HFFc6 (cell line): ENCODE measurements at places on chromosomes 16 and 17. TPM values are rescaled to one million over a fixed set of nuclear protein-coding genes. Genes with fewer than 3 reads are reported as not detected.

DNA sequence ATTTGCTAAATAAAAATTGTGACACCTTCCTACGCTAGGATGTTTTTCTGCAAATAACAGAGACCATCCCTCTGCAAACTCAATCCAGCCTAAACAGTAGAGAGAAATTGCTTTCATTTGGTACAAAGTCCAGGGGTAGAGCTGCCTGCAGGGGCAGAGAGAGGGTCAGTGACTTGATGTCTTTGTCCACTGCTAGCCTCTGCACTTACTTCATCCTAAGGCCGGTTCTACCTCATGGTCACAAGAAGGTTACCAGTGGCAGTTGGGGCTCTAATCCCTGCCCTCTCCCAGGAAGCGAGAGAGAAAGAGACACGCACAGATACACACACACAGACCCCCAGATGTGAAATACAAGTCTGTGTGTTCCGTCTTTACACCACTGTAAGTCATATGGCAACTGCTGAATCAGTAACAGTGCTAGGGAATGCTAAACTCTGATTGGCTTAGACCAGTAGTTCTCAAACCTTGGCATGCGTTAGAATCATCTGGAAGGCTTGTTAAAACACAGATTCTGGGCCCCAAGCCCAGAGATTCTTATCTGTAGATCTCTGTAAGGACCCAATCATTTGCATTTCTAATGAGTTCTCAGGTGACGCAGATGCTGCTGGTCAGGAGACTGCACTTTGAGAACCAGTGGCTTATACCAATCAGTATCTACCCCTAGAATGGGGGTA is 13.1 kb upstream of the LPCAT2 start:
- DNase-seq: peak; percentile 97

CX3CL1 gene
- total RNA-seq: not detected in 3 replicates

- DNase-seq: no peak
Measured at GRCh38 chr16:66311306-66311705, 55.2 kb upstream of the CDH5 start.

GRCh38 chr16:56669005-56669839 is at the start of gene MT1H:
Gene MT1H, plus strand, starts transcription at chr16:56669814. Its CDS starts 71 bp downstream, at chr16:56669885.
- DNase-seq: no peak

ZDHHC1 gene
- total RNA-seq: 2.1 and 4.7 TPM in 2 replicates

- DNase-seq: no peak
Measured at GRCh38 chr16:78528265-78528664, 428.8 kb downstream of the WWOX start.

C17orf100 gene
- total RNA-seq: 1.2 to 1.8 TPM (median 1.2 TPM) in 3 replicates

DNA sequence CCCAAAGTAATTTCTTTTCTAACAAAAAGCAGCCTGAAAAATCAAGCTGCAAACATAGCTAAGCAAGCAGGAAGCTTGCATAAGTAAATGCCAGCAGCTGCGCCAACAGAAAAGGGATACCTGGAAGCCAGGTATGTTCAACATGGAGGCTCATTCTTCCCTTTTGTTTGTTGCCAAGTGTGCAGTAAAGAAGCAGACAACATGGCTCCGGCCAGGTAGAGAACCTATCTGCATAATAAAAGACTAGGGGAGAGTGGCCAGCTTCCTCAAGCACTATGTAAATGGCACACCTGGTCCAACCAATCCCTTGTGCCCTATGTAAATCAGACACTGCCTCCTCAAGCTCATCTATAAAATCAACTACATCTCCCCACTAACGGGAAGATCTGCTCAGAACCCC is 1407.0 kb downstream of the CDH11 start:
- DNase-seq: no peak

GRCh38 chr16:11429123-11429522 is 83.9 kb downstream of the RMI2 start:
- DNase-seq: no peak

HAPSTR1 gene
- total RNA-seq: 76.8 to 80.5 TPM (median 77.4 TPM) in 3 replicates

GRCh38 chr17:81553018-81553615 is 964 bp upstream of the FAAP100 start:
- peak; percentile 49 for DNase-seq

DNA sequence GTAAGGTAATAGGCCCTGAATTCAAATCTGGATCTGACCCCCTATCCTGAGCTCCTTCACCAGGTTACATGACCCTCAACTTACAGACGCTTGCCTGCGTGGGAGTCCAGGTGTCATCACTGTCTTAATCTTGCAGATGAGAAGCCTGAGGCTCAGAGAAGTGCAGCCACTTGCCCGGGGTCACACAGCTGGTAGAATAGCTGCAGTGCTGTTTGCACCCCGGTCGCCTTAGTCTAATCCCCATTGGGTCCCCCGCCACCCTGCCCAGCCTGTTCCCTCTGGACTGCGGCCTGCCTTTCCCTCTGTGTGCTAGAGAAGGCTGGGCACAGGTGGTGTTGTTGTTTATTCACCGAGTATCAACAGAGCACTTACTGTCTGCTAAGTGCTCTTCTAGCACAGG is 107.0 kb downstream of the SDR42E1 start:
- DNase-seq: no peak

DNA sequence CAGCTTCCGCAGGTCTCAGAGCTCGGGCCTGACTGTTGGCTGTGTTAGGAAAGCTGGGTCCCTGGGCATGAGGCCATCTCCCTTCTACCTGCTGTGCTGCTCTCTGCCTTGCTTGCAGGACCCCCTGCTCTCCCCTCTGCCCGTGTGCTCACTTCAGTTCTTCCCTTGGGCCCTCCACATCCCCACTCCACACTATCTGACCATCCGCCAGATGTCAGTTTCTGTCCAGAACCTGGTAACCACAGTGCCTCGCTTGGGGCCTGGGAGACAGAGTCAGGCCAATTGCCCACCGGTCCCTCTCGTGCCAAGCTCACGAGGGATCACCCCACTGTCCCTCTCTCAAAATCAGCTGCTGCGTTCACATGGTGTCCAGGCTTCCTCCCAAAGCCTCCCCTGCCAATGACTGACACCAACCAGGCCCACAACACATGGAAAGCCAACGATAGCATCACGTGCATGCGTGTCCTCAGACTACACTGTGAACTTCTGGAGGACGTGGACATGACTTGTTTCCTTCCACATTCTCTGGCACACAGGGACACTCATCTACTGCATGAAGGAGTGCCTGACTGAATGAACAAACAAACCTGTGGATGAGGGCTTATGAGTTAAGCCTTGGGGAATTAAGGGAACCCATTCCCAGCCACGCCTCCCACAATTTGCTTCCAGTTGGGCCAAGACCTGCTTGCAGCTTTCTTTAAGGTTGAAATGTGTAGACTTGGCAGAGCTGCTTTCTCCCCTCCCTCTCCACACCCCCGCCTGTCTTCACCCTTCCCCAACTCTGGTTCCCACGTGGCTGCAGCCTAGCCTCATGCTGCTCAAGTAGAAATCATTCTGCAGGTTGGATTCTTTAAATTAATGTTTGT is 72.5 kb upstream of the ZNF423 start:
- no peak for DNase-seq

DNA sequence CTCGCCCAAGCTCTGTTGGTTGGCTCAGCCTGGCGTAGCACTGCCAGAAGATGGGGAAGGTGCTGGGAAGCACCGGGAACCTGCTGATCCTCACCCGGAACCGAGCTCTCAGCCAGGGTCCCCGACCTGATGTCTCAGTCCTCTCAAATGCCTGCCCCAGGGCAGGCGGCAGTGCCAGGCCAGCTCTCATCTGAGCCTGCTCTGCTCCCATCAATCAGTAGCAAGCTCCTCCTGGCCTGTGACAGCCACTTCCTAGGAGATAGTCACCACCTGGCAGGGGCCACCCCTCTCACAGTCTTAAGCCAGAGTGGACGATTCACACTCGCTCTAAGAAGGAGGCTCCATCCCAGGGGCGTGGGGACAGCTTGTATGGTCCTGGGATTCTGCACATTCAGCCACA is 62.0 kb downstream of the ENGASE start:
- no peak for DNase-seq

DNA sequence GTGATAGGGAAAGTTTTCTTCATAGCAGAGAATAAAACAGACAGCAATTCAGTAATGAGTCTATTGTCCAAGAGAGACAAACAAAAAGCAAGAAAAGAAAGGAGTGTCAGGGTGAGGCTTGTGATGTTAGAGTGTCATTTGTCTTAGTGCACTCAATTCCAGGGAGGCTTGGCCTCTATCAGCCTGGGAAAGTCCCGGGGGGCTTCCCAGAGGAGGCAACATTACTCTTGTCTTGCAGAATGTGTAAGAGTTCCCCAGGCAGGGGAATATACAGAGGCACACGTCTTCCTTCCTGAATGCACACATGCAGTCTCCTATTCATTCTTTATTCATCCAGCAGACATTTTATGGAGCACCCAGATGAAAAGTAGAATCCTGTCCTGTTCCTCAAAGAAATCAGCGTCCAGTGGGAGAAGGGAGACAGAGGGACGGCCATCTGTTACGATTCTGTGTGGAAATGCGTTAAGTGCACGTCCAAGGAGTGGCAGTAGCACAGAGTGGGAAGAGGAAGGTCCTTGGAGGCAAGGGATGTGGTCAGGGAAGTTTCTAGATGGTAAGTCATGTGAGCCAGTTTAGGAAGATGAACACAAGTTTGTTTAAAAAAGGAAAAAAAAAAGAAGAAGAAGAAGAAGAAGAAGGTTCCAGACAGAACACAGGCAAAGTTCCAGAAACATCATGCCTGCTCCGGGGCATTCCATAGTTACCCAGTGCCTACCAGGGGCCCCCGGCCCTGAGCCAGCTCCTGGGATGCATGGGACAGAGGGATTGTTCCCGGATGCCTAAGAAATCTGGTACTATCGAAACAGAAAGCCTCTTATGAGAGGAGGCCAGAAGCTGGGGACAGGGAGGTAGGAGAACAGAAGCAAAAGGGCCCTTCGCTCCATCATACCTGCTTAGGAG is 21.1 kb downstream of the CACNG4 start:
- no peak for DNase-seq

NPIPA3 gene
- total RNA-seq: 1.4 to 2.4 TPM (median 1.6 TPM) in 3 replicates
